ENCODE measurements at places on chromosomes 12 and 14. TPM values are rescaled to one million over a fixed set of nuclear protein-coding genes. Genes with fewer than 3 reads are reported as not detected.
A peak's percentile ranks its signal among the peaks of the same experiment; 100 is the strongest.

KRT8 gene
- polyA plus RNA-seq = 235 TPM

NYNRIN gene
- 46.0 TPM for polyA plus RNA-seq

SEL1L gene
- polyA plus RNA-seq = 60.6 TPM

MPHOSPH9 gene
- polyA plus RNA-seq = 26.5 TPM

HOTAIR gene
- polyA plus RNA-seq = 2.9 TPM

DBX2 gene
- not detected for polyA plus RNA-seq

TAS2R20 gene
- polyA plus RNA-seq = 1.1 TPM

PGF gene
- 9.3 TPM for polyA plus RNA-seq

OAS1 gene
- 11.2 TPM for polyA plus RNA-seq

- DNase-seq = no peak
Measured at GRCh38 chr12:99277591-99278379, 369.8 kb upstream of the GARIN6 start.

GRCh38 chr12:6061660-6062059 is 62.8 kb downstream of the VWF start:
- DNase-seq = no peak

DNA sequence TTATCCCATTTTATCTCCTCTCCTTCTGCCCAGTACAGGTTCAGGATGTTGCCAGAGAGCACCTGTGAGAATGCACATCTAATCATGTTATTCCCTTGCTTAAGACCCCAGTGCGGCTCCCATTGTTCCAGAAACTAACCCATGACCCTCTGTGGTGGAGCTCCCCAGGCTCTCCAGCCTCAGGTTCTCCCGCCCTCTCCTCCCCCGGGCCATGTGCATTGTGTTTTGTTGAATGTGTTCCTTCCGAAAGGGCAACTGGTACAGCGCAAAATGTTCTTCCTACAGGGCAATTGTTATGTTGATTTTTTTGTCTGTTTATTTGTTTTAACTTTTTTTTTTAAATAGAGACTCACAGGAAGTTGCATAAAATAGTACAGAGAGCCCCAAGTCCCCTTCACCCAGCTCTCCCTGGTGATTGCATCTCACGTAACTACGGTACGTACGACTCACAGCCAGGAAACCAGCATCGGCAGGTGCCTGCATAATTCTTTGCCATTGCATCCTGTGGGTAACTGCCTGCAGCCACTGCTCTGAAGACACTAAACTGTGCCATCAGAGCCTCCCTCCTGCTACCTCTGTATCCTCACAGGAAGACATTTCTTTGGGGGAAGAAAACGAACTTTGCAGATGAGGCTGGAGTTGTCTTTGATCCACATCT is 31.2 kb downstream of the TMEM132C start:
- no peak for DNase-seq

DNA sequence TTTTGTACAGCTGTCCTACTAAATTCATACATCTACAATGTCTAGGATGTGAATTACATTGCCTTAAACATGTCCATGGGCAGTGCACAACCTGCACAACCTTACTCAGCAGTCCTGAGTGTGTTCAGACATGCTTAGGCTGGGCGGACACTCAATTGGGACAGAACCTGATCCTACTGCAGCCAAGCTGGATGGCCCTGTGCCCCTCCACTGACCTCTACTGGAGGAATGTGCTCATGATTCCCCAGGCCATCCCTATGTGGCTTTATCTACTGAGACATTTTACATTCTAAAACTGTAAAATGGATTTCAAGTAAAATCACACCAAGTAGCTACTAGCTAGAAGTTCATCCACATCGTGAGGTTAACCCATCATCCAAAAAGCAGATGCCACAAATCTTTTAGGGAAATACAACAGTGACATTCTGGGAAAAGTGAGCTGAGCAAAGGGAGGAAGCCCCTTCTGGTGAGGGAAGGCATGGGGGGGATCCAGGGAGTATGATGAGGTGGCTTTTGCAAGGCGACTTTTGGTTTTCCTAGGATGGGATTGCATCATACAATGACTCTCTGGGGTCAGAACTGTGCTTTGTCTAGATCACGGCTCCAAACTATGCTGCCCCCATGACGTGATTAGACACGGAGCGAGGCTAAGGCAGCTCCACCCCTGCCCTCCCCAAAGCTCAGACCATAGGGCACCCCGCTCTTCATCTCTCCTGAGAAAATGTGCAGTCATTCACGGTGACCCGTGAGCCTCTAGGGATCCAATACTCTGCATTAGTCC is 911.7 kb upstream of the TMEM132C start:
- no peak for DNase-seq

GRCh38 chr12:92603741-92604432 is 98.9 kb upstream of the PLEKHG7 start:
- no peak for DNase-seq

- no peak for DNase-seq
Measured at GRCh38 chr12:76666290-76666835, 97.6 kb upstream of the ZDHHC17 start.

- DNase-seq = no peak
Measured at GRCh38 chr12:88419794-88420193, 160.5 kb downstream of the KITLG start.

DNA sequence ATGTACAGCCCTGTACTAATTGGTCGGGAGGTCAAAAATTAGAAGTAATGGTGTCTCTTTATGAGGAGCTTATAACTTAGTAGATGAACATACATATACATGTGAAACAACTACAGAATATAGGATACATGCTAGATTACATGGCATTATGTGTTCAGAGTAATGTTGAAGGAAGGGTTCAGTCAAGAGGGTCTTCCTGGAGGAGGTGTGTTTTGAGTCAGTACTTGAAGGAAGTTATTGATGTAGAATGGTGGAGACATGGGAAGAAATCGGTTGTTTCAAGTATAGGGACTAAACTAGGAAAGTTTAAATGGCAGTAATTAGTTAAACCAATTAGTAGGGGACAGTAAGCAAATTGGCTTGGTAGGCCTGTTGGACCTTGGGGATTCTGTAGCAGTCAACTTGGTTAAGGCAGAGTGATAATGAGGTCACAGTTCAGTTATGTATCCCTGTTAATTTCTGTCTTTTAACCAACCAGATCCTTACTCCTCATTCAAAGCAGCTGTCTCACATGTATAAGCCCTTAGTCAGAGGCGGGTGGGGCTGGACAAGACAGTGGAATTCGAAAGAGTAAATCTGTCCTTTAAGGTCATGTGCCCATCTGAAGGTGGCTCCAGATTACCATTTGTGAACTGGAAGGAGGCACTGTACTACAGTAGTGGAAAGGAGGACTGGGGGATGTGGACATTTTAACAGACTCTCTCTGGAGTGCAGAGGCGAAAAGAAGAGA is 3.5 kb upstream of the ANKRD52 start:
- no peak for DNase-seq

DNA sequence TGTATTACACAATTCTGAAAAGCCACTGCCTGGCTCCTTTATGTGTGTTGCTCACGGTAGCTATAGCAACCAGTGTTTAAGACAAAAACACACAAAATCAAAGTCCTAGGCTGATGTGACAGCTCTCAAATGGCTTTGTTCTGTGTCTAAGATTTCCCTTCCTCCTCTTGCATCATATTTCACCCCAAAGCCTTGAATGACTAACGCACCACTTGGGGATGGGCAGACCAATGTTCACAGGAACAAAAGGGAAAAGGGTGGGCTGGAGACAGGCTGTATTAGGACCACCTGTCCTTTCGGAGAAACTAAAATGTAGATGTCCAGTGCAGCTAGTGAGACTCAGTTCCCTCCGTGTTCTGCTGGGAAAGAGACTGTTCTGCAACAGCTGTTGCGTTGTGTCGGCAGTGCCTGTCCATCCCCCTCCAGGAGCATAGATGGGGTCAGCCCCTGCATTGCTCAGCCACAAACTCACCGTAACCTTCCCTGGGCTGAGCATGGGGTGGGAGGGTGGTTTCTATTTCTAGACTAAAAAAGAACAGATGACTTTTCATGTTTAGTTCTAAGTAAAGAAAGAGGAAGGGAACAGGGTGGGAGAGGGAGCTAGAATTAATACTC is 26.8 kb upstream of the DAAM1 start:
- peak; percentile 45 for DNase-seq

DNA sequence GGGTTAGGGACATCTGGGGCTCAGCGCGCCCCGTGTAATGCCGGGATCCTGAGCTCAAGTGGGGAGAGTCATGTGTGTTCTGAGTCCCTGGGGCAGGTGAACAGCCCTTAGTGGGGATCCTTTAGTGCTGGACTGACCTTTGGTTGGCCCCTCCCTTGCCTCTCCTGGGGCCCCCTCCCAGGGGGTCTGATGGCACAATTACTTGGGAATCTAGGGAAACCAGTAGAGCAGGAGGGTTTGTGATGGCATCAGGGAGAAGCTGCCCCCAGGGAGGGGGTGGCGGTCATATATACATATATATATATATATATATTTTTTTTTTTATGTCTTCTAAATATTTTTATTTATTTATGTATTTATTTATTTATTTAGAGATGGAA is at the start of gene MORN3:
TSS of gene MORN3 (minus strand) at position 134 of the 380 bp plus-strand sequence. CDS start 171 bp downstream, outside the sequence.
- DNase-seq = no peak

DNA sequence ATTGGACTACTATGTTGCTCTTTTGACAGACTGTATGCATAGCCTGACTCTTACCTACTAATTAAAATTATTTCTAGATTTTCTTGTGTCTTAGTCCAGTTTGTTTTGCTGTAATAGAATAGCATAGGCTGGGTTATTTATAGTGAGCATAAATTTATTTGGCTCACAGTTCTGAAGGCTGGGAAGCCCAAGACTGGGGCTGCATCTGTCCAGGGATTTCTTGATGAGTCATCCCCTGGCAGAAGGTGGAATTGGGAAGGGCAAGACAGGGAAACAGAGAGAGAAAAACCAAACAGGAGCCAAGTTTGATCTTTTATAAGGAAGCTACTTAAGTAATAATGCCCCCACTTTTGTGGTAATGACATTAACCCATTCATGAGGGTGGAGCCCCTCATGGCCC is 759.2 kb upstream of the LRFN5 start:
- no peak for DNase-seq

GRCh38 chr14:87059060-87059839 is 933.7 kb downstream of the GALC start:
- no peak for DNase-seq

- DNase-seq = no peak
Measured at GRCh38 chr14:76784266-76784874, 23.1 kb downstream of the VASH1 start.

DNA sequence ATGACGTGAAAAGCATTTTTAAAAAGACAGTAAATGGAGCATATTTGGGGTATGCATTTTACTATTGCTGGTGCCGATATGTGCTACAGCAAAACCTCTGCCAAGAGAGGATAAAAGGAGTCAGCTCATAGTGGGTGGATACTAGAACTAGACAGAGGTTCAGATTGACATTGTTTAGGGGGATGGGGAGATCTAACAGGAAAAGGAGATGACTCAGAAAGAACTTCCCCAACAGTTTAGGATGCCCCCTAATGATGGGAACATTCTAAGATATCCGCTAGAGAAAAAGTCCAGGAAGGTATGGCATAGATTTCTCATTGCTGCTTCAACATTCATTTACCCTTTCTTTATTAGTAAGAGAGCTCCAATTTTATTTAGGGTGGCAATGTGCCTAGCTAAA is 110.5 kb upstream of the CLEC14A start:
- no peak for DNase-seq

- DNase-seq = no peak
Measured at GRCh38 chr12:119006746-119007145, 25.4 kb downstream of the SRRM4 start.

- DNase-seq = no peak
Measured at GRCh38 chr14:63981569-63981968, 128.8 kb downstream of the SYNE2 start.

DNA sequence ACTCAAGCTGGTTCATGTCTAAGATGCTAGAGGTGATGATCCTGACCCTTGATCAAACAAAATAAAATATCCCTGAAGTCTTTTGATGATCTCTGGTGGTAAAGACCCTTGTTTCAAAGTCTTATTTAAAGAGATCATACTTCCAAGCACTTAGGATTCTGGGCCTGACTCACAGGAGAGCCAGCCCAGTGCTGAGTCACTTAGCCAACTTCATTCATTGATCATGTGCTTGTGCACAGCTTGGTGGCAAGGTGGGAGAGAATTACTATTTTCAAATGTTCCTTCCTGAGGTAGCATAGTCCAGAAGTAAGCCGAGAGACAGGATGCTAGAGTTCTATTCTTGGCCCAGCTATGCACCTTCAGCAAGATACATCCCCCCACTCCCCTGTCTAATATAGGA is 40.6 kb downstream of the SCN8A start:
- no peak for DNase-seq

DNA sequence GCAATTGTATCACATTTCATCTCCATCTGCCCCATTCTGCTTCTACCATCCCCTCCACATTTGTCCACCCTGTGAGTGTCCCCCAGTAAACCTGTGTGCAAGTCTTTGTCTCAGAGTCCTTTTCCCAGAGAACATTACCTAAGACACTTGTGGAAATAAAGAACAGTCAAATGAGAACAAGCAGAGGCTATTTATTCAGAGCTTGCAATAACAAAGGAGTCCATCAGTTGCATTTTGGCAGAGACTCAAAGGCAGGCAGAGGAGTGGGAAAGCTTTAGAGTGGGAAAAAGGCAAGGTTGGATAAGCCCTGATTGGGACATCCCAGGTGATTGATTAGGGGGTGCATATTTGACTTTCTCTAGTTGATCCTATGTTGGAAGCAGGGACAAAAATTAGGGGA is 18.2 kb upstream of the PPFIBP1 start:
- no peak for DNase-seq

DNA sequence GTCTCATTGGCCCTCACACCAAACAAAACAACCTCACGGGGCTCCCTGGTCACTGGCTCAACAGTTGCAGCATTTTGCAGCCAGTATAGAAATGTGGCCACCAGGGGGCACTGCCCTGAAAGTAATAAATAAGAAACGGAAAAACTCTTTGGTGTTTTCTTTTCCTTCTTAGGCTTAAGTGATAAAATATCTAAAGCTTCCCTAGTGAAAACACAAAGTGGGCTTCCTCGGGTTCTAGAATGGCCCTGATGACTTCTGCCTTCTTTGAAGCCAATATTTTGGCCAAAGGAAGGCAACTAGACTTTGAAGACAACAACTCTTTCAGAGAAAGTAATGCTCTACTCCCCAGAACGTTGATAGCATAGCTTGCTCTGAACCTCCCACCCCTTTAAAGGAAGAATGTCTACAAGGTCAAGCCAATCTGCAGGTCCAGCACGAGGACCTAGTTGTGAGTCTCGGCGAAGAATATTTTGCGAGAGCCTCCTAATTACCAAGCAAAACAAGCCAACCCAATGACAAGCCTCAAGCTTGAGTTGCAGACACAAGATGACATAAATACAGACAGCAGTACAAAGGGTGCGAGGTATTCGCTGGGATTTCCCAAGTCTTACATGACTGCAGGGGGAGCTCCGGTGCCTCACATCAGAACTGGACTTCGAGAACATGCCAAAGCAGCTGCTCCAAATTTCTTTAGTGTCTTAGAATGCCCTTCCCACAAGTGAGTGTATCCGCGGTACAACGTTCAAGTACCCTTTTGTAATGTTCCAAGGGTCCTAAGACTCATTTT is 2.6 kb downstream of the ITPK1 start:
- DNase-seq = peak; percentile 53
